Stimulated activated effector memory CD8-positive, alpha-beta T cell treated with anti-CD3 and anti-CD28 coated beads, Interleukin-12 subunit alpha, Interleukin-12 subunit beta, amount 100 ng/mL, for 72 hours (primary cell): ENCODE measurements at places on chromosomes 6 and 20.

- DNase-seq: no peak
Observed at GRCh38 chr6:41682497-41683272, 44.4 kb downstream of the MDFI start.

GRCh38 chr20:38034108-38034649 lies 633 bp downstream of the RPRD1B start:
- DNase-seq: no peak

DNA sequence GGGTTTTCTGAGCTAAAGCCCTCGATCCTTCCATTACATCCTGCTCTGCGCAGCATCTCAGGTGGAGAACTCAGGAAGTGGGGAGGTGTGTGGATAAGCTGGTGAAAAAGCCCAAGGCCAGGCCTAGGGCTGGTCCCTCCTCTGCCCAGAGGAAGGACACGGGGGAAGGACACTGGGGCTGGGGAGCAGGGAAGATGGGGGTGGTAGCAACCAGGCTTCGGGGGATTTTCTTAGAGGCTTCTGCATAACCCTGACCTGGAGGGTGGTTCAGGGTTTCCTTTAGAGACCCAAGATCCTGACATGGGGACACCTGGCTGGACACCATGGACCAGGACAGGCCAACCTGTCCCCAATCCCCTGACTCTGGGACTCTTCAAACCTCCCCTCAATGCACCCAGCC lies 37.9 kb downstream of the SUN5 start:
- DNase-seq: no peak

DNA sequence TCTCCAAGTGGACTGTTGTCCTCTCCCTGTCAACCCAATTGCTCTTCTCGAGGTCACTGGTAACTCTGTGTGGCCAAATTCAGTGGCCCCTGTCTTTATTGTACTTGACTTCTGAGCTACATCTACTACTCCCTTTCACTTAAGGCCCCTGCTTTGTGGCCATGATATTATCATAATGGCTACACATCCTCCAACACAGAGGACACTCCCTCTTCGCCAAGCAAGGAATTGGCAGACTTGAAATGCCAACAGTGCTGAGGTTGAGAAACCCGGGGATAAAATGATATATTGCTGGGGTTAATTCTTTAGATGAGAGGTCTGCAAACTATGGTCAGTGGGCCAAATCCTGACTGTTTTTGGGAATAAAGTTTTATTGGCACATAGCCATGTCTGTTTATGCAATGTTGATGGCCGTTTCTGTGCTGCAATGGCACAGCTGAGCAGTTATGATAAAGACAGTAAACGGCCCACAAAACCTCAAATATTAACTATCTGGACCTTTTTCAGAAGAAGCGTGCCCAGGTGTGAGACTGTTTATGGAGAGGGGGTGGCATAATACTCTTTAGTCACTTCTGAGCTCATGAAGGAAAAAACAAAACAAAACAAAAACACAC lies 12.0 kb upstream of the MRPS10 start:
- no peak for DNase-seq

DNA sequence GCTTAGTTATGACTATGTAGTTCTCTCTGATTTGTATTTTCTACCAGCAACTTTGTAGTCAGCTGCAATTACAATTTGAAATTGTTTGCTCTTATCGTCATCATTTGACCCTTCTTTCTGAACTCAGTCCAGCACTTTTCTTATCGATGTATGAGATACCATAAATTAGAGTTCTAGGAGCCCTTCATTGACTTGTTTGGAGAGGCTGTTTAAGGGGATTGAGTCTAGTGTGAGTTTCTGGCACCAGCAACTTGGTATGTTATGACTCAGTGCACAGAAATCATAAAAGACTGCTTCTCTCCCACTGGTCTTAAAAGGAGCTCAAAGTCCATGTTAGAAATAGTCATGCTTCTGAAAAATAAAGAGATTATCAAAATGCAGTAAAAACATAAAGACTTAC lies 190.3 kb downstream of the TENT5A start:
- DNase-seq: no peak

DNA sequence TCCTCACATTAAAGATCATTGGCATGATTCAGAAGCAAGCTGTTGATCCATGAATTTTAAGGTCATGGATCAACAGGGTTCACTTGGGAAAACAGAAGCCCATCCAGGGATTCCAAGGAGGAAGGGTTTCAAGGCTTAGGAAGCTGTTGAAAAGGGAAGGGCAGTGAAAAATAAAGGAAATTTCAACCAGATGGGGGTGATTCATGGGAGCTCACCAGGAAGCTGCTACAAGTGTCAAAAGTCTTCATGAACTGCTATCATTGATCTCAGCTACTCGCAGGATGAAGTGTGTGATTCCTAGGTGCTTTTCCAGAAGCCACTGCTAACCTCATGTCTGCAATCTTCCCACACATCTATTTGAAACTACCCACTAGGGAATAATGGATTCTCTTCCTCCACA lies 26.2 kb downstream of the ADTRP start:
- no peak for DNase-seq

- peak; percentile 86 for DNase-seq
Observed at GRCh38 chr20:43949741-43950618, 35.3 kb downstream of the TOX2 start.

DNA sequence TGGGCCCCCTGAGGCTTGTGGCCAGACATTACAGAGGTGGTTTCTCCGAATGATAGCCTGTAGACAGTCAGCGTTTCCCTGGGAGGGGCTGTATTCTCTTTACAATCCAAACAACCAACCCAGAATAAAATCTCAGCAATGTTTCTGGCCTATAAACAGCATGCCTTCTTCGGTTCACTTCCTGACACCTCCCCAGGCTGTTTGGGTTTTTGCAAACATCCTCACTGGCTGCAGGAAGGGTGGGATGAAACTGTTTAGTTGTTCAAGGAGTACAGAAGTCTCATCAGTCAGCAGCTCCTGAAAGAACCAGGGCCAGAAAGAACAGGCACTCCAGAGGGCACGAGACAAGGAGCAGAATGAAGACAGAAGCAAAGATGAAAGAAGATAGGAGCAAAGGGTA lies 350.0 kb downstream of the QKI start:
- DNase-seq: no peak

- no peak for DNase-seq
Observed at GRCh38 chr20:62129731-62130531, 7.7 kb downstream of the LSM14B start.

DNA sequence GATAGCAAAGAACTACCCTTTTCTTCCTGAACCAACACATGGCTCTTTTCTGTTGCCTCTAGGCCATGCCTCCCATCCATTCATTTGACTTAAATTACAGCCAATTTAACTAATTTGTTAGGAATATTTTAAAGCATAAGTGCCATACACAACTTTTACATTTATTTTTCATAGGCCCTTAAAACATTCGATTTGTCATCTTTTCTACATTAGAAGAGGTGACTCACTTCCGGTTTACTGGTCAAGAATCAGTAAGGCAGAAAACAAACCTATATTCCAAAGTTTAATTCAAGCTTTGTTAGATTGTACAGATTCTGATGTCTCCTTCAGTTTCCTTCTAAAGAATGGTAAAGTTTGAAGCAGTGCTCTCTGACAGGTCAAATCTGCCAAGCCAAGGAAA lies 344.3 kb downstream of the SAMD5 start:
- no peak for DNase-seq

- DNase-seq: no peak
Observed at GRCh38 chr20:5172903-5173463, 46.2 kb downstream of the CDS2 start.

DNA sequence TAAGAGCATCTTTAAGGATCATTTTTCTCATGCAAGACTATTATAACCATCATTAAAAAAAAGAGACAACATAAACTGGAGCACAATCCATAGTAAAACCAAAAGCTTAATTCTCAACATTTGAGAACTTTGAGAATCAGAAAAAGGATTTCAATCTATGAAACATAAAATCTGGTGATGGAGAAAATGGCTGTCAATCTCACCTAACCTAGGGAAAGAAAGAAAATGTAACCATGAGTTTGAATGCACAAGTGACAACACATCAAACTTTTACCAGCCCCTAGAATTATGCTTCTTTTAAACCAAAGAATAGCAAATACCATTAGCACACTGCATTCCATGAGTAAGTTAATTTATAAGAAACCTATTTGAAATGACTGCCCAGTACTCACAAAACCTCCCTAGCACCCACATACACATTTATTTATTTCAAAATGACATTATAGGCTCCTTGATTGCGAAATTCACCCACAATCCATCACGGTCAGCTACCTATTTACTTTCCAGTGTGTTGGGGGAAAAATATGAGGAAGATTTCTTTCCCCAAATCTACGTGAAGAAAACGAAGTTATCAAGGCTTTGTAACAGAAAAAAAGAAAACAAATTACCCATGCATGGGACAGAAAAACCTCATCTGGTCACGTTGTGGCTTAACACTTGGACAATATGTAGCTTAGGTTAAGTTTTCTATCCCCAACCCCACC lies 828 bp downstream of the ASCC3 start:
- no peak for DNase-seq

GRCh38 chr20:4729265-4729664 lies 7.6 kb downstream of the PRND start:
- DNase-seq: no peak

- no peak for DNase-seq
Observed at GRCh38 chr6:72290620-72291019, 331.2 kb upstream of the KCNQ5 start.

DNA sequence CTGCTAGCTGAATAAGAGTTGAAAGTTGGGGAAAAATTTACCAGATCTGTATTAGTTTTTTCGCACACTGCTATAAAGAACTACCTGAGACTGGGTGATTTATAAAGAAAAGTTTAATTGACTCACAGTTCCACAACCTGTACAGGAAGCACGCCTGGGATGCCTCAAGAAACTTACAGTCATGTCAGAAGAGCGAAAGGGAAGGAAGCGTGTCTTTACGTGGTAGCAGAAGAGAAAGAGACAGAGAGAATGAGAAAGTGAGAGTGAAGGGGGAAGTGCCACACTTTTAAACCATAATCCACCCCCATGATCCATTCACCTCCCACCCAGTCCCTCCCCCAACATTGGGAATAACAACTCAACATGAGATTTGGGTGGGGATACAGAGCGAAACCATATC lies 79.6 kb downstream of the KHDC1L start:
- no peak for DNase-seq

- DNase-seq: no peak
Observed at GRCh38 chr6:94269256-94269655, 849.9 kb upstream of the EPHA7 start.

GRCh38 chr6:1770968-1771723 lies 161.4 kb downstream of the FOXC1 start:
- peak; percentile 22 for DNase-seq

DNA sequence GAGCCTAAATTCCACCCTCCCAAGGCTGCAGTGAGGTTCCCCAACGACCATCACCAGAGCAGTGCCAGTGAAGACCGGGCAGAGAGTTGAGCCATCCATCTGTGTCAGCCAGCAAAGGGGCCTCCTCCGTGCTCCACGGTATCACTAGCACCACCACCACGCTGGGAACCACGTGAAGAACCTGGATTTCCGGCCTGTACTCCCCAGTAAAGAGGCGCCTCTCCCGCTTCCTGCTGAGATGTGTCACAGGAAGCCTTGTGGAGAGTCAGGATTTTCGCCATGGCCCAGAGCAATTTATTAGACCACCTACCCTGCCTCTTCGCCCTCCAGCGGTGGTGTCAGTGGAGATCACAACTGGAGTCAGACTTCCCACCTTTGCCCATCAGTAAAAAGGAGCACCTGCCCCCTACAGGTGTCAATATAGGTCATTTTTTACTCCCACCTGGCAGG lies 28.8 kb downstream of the CPXM1 start:
- DNase-seq: no peak

DNA sequence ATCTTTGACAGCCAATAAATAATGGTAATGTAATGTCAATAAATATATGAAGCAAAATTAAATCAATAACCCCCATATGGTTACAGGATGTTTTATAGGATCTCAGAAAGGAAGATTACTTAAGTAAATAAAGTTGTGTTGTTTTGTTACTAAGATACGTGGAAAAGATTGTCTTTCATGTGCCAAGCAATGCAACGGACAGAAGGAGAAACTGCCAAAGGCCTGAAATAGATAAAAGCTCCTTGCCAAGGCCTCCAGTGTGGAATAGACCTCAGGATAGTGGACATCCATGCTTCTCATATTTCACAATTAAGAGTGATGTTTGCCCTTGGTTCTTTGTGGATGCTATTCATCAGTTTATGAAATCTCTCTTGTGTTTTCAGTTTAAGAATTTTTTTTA lies 16.4 kb upstream of the FNDC1 start:
- DNase-seq: no peak

- no peak for DNase-seq
Observed at GRCh38 chr6:157607317-157608109, 215.5 kb upstream of the SNX9 start.

GRCh38 chr20:48681873-48682426 lies 145.8 kb downstream of the PREX1 start:
- DNase-seq: no peak

DNA sequence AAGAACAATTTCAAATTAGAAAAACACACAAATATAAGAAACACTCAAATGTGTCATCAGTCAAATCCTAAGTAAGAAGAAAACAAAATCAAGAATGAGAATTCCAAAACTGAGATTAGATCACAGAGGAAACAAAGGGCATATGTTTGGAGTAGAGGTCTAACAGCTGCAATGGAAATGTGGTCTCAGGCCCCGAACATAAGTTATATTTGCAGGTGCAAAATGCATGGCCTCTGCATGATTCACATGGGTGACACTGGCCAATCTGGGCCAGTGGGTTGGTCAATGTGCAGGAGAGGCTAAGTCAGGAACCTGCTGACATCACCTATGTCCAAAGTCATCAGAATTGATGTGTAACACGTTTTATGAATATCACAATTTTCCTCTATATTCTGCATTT lies 108.5 kb upstream of the MAP7 start:
- DNase-seq: no peak

GRCh38 chr20:59640267-59640666 lies 35.9 kb downstream of the PHACTR3 start:
- DNase-seq: peak; percentile 2

GRCh38 chr6:3297006-3297405 lies 38.3 kb downstream of the PSMG4 start:
- no peak for DNase-seq

DNA sequence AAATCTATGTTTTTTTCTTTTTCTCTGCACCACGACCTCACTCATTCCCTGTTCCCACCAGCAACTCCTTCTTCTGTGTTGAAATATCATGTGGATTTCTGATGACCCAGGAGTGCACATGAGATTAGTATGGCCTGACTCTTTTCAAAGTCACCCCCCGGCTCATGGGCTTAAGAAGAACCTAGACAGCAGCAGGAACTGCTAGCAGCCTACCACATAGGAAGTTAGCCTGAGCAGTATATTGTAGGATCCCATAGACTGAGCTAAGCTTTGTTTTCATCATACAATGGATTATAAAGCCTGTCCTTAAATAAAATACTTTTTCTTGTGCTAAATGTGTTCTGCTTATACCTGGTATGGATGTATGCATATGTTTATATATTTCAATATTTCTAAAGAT lies 6.7 kb downstream of the KLHL32 start:
- DNase-seq: no peak

DNA sequence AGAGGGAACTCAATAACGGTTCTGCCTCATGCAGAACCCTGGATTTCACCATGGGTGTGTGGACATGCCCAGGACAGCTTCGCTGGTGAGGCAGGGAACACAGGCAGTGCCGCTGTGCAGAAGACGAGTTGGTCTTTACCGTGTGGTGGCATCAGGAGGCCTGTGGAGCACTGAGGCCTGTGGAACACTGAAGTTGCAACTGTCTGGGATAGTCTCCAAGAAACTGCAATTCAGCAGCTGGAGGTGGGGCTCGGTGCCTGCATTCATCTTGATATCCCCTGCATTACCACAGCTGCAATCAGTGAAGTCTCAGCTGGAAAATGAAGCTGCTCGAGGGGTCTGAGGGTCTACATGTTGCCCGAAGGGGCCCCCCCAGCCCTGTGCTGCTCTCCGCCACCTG lies 202.4 kb upstream of the CDH4 start:
- DNase-seq: no peak
